ENCODE measurements at places on chromosomes 7 and 10. TPM values are rescaled to one million over a fixed set of nuclear protein-coding genes. Genes with fewer than 3 reads are reported as not detected.

The GIMAP4 gene
- total RNA-seq: 145 TPM

- no peak overlapping the region for H3K27ac ChIP-seq
- H3K36me3 ChIP-seq: no peaks in the 10 kb centered on the region
- no peak overlapping the region for H3K4me3 ChIP-seq
- H3K4me1 ChIP-seq: no peaks in the 10 kb centered on the region
These were observed 117.1 kb downstream of the ZMIZ1 start for GRCh38 chr10:79185796-79186374.

GRCh38 chr7:112152186-112152585 is 54.0 kb downstream of the DOCK4 start:
- no peak overlapping the region for H3K4me3 ChIP-seq
- H3K4me1 ChIP-seq: no peaks in the 10 kb centered on the region
- peaks cover 44% of the 10 kb centered on the region for H3K27me3 ChIP-seq
- H3K36me3 ChIP-seq: no peaks in the 10 kb centered on the region
- H3K27ac ChIP-seq: no peak overlapping the region

- H3K4me1 ChIP-seq: no peaks in the 10 kb centered on the region
- no peaks in the 10 kb centered on the region for H3K36me3 ChIP-seq
- H3K27me3 ChIP-seq: peaks cover 7% of the 10 kb centered on the region
- no peak for DNase-seq
- H3K4me3 ChIP-seq: no peak overlapping the region
- H3K27ac ChIP-seq: no peak overlapping the region
These were observed 63.3 kb upstream of the PRKG1 start for GRCh38 chr10:51010977-51011376.

DNA sequence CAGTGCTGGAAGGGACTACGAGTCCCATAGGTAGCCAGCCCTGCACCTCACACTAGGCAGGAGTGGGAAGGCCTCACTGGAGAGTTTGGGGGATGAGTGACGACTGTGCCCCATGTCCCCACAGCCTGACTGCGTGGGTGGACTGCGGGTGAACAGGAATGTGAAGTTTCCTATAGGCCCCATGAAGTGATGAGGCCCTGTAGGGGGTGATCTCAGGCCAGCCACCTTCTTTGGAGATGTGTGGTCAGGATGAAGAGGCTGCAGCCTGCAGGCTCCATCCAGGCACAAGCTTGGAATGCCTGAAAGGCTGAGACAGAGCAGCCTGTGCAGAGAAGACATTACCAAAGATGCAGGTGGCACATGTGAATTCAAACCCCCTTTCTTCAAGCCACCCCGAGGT is 94.9 kb downstream of the CPXM2 start:
- peaks cover 5% of the 10 kb centered on the region for H3K27me3 ChIP-seq
- H3K36me3 ChIP-seq: no peaks in the 10 kb centered on the region
- no peak overlapping the region for H3K4me3 ChIP-seq

- H3K27ac ChIP-seq: no peak overlapping the region
- peaks cover 8% of the 10 kb centered on the region for H3K36me3 ChIP-seq
- DNase-seq: no peak
- peaks cover 3% of the 10 kb centered on the region for H3K4me1 ChIP-seq
- H3K27me3 ChIP-seq: no peaks in the 10 kb centered on the region
- H3K4me3 ChIP-seq: no peak overlapping the region
These were observed 26.8 kb downstream of the CYP2W1 start for GRCh38 chr7:1009747-1010146.

The OR2AE1 gene
- 0.47 TPM for total RNA-seq

DNA sequence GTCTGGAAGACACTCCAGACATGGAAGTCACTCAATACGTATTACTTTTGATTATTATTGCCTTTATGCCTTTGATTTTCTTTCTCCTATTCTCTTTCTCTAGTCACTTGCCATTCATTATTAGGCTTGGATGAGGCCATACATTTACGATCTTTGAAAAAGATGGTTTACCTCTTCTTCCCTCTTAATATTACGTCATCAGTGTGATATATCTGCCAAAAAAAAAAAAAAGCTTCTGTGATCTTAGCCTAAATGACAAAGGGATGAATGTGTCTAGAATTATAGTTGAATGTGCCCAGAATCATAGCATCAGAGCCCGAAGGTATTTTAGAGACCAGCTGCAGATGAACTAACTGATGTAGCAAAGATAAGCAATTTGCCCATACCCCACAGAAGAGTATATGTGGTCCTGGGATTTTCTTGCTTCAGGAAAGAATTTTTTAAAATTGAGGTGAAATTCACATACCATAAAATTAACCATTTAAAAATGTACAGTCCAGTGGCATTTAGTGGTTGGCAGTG is 73.9 kb downstream of the HHEX start:
- no peak overlapping the region for H3K27ac ChIP-seq
- no peak overlapping the region for H3K4me3 ChIP-seq
- no peak for DNase-seq
- no peaks in the 10 kb centered on the region for H3K4me1 ChIP-seq
- H3K36me3 ChIP-seq: no peaks in the 10 kb centered on the region
- peaks cover 34% of the 10 kb centered on the region for H3K27me3 ChIP-seq

DNA sequence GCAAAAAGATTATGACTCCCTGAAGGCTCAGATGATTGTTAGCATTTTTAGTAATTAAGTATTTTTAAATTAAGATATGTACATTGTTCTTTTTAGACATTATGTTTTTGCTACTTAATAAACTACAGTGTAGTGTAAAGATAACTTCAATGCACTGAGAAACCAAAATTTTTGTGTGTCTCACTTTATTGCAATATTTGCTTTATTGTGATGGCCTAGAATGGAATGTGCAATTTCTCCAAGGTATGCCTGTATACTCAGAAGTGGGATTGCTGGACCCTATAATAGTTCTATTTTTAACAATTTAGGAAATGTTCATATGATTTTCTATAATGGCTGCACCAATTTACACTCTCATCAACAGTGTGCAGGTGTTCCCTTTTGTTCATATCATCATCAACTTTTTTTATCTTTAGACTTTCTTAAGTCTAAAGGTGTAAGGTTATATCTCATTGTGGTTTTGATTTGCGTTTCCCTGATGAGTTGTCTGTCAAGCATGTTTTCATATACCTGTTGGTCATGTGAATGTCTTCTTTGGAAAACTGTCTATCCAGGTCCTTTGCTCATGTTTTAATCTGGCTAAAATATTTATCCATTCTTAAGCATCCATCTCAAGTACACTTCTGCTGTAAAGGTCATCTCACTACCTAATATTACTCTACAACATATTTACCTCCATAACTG is 1323.5 kb upstream of the LRRTM3 start:
- H3K27me3 ChIP-seq: no peaks in the 10 kb centered on the region
- no peaks in the 10 kb centered on the region for H3K4me1 ChIP-seq

The LRMDA gene
- not detected for total RNA-seq

- H3K4me3 ChIP-seq: peak overlapping the region; percentile 13
- H3K27me3 ChIP-seq: peaks cover 41% of the 10 kb centered on the region
- H3K4me1 ChIP-seq: peaks cover 3% of the 10 kb centered on the region
- H3K27ac ChIP-seq: no peak overlapping the region
- no peak for DNase-seq
These were observed 128.5 kb downstream of the WDR11 start for GRCh38 chr10:120979435-120980278.

DNA sequence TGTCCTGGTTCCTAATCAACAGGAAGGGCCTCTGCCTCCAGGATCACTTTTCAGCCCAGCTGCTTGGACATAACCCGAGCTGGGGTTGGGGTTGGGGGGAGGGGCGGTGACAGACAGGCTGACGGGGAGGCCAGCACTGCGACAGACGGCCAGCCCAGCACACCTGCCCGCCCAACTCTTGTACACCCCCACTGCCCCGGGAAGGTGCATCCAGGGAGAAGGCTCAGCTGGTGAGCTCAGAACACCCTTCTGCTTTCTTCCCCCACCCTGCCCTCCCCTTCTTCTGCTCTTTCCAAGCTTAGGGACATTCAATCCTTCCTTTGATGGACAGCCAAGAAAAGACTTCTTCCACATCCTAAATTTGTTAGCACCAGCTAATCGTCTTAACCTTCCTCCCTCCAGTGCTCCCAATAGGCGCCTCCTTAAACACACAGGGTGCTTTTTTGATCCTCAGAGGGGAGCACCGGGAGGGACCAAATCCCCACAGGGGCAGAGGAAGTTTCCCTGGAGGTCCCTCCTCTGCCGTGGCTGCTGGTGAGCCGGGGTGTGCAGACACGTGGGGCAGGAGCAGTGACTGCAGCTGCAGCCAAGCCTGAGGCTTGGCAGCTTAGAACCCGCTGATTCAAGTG is 44.7 kb downstream of the COL13A1 start:
- no peak for DNase-seq
- no peak overlapping the region for H3K27ac ChIP-seq
- H3K36me3 ChIP-seq: no peaks in the 10 kb centered on the region
- H3K27me3 ChIP-seq: peaks cover 24% of the 10 kb centered on the region

GRCh38 chr10:45550903-45551786 is 121.4 kb downstream of the ZFAND4 start:
- no peak overlapping the region for H3K4me3 ChIP-seq
- no peak overlapping the region for H3K27ac ChIP-seq
- H3K4me1 ChIP-seq: peaks cover 6% of the 10 kb centered on the region

GRCh38 chr10:71842856-71843686 is 8.0 kb downstream of the PSAP start:
- peaks cover 27% of the 10 kb centered on the region for H3K4me1 ChIP-seq
- DNase-seq: no peak
- no peak overlapping the region for H3K4me3 ChIP-seq
- H3K36me3 ChIP-seq: peaks cover 5% of the 10 kb centered on the region
- no peaks in the 10 kb centered on the region for H3K27me3 ChIP-seq

The GHRHR gene
- total RNA-seq: not detected

- H3K4me1 ChIP-seq: no peaks in the 10 kb centered on the region
- no peaks in the 10 kb centered on the region for H3K36me3 ChIP-seq
- DNase-seq: no peak
These were observed 60.7 kb upstream of the CCDC6 start for GRCh38 chr10:59967079-59967478.

The FXYD4 gene
- not detected for total RNA-seq

GRCh38 chr10:11091517-11092102 is 73.9 kb downstream of the CELF2 start:
- H3K4me3 ChIP-seq: no peak overlapping the region
- peaks cover 1% of the 10 kb centered on the region for H3K36me3 ChIP-seq
- H3K27ac ChIP-seq: no peak overlapping the region

- no peak overlapping the region for H3K27ac ChIP-seq
- H3K4me1 ChIP-seq: peaks cover 10% of the 10 kb centered on the region
- H3K27me3 ChIP-seq: no peaks in the 10 kb centered on the region
- peak; percentile 32 for DNase-seq
- H3K4me3 ChIP-seq: no peak overlapping the region
These were observed 6.3 kb upstream of the OPN4 start for GRCh38 chr10:86647773-86648703.

The PIP gene
- not detected for total RNA-seq

GRCh38 chr10:36220151-36220550 is 578.1 kb upstream of the FZD8 start:
- no peaks in the 10 kb centered on the region for H3K36me3 ChIP-seq
- no peaks in the 10 kb centered on the region for H3K27me3 ChIP-seq
- H3K4me1 ChIP-seq: no peaks in the 10 kb centered on the region

DNA sequence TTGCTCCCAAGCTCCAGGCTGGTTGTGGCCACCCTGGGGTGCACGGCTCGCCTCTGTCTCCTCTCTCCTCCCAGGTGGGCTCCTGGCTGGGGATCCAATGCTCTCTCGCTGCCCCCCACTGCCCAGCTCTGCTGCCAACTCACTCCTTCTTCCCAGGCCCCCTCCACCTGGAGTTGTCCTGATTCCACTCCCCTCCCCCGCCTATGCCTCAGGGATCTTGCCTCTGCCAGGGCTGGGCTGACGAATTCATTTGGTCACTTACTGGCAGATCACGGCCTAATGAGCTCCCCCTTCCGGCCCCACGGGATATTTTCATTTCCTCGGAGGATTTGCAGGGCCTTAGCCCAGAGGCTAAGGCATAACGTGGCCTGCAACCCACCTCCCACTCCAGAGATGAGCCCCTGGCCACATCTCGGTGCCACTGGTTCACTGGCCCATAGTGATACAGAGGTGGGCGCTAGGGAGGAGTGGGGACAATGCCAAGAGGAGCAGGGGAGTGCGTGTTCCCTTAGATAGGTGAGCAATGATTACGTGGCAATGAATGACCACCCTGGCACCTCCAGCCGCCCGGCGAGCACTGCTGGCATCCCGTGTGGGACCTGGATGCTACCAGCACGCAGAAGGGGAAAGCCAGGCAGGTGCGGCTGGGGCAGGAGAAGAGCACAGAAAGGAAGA is 344.6 kb upstream of the SHH start:
- no peaks in the 10 kb centered on the region for H3K36me3 ChIP-seq
- no peaks in the 10 kb centered on the region for H3K4me1 ChIP-seq
- H3K27ac ChIP-seq: no peak overlapping the region
- H3K4me3 ChIP-seq: no peak overlapping the region
- no peaks in the 10 kb centered on the region for H3K27me3 ChIP-seq
- DNase-seq: peak; percentile 38

DNA sequence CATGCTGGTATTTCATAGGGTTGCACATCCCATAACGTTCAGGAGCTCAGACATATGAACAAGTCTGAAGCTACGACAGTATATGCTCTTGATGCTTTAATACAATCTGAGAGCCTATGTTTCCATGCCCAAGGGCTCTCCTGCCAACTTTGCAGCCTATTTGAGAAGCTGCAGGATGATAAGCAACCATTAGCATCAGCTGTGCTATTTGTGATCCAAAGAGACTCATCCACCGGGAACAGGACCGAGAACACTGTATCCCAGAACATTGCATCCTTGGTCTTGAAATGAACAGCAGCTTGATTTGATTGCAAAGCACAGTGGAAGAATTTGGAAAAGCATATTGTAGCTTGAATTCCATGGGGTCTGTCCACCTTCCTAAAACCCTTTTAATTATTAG is 156.2 kb upstream of the PTER start:
- no peaks in the 10 kb centered on the region for H3K27me3 ChIP-seq
- H3K4me3 ChIP-seq: no peak overlapping the region
- no peak overlapping the region for H3K27ac ChIP-seq
- H3K36me3 ChIP-seq: no peaks in the 10 kb centered on the region

GRCh38 chr7:47778153-47778661 is 170.1 kb downstream of the PKD1L1 start:
- H3K4me3 ChIP-seq: no peak overlapping the region
- DNase-seq: no peak
- H3K36me3 ChIP-seq: no peaks in the 10 kb centered on the region
- no peaks in the 10 kb centered on the region for H3K4me1 ChIP-seq
- H3K27ac ChIP-seq: no peak overlapping the region
- H3K27me3 ChIP-seq: no peaks in the 10 kb centered on the region

DNA sequence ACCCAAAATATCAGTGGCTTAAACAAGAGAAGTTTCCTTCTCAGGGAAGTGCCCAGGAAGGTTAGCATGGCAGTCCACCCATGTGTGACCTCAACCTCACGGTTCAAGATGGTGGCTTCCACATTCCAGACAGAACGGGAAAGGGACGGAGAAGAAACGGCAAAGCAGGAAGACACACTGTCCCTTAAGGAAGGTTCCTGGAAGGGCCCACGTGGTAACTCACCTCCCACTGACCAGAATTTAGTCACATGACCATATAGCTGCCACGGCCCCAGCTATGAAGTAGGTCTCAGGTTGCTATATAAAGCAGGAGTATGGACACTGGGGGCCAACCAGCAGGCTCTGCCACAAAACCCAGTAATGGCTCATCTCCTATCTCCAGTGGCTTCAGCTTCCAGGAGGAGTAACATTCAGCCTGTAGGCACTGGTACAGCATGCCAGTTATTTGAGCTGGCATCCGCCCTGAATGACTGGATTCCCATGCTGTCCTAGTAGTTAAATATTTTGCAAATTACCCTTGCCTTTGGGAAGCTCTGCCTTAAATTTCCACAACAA is 278.5 kb upstream of the KLF14 start:
- peak overlapping the region; percentile 64 for H3K4me3 ChIP-seq
- H3K27ac ChIP-seq: peak overlapping the region; percentile 93
- no peaks in the 10 kb centered on the region for H3K27me3 ChIP-seq
- peaks cover 6% of the 10 kb centered on the region for H3K36me3 ChIP-seq
- peaks cover 68% of the 10 kb centered on the region for H3K4me1 ChIP-seq

Measured in activated CD8-positive, alpha-beta memory T cell treated with anti-CD3 and anti-CD28 coated beads, Interleukin-2, amount 10 ng/mL, durations not matched to agents 7 days and 5 days (primary cell).